Activated CD4-positive, alpha-beta memory T cell treated with anti-CD3 and anti-CD28 coated beads for 36 hours (primary cell): ENCODE measurements at places on chromosomes 7 and 10.

- no peak for DNase-seq
Measured at GRCh38 chr10:47050618-47051455, 139.6 kb downstream of the PTPN20 start.

DNA sequence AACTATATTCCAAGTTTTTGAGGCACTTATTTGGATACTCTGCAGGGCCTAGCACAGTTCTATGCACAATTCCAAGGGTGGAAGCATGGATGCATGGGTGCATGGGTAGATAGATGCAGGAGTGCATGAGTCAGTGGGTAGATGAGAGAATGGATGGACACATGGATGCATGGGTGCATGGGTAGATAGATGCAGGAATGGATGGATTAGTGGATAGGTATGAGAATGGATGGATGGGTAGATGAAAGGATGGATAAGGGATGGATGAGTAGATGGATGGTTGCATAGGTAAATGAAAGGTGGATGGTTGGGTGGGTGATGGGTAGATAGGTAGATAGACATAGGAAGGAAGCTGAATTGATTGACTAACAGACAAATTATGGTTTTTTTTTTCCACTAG is 15.6 kb downstream of the PNLIPRP2 start:
- DNase-seq = no peak

DNA sequence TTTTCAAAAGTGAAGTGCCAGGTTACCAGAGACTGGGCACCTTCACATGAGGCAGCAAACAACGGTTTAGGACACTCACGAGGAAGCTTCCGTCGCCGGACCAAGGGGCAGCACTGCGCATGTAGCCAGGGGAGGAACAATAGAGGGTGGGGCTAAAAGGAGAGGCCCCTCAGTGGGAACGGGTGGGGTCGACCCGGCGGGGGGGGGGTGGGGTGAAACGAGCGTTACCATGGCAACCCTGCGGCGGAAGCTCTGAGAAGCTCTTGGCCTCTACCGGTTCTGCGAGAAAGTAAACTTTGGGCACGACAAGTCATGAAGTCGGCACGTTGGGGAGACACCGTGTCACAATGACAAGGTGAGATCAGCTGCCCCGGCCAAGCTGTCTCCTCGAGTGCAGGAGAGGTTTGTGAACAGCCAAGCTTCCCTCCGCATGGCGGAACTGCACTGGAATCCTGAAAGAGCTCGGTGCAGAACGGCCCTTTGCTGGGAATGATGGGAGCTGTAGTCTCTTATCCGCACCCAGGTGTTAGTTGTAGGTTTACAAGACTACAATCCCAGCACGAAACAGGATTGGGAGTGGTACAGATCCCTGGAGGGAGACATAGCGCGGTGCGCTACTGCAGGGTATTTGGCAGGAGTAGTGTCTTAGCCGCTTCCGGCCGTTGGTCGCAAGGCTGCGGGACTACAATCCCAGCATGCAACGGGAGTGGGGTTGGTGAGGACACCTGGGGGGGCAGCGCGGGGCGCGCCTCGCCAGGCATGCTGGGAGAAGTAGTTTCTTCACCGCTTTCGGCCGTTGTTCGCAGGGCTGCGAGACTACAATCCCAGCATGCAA is 72.8 kb upstream of the ZNF722 start:
- peak; percentile 91 for DNase-seq

DNA sequence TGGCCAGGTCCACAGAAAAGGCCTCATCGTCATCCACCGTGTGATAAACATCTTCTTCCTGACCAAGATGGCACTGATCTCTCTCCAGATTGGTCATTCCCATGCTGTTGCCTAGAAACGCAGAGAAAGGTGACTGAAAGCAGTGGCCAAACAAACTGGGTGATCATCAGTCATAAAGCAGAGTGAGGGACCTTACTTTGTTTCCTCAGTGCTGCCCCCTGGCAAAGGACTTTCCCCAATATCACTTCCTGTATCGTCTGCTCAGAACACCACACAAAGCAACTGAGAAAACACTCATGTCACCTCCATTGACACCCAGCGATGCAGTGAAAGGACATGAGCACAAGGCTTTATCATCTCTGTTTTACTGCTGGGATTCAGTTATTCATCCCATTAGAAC is 40.0 kb upstream of the TM9SF3 start:
- peak; percentile 20 for DNase-seq

GRCh38 chr7:51219261-51219988 is 97.2 kb downstream of the COBL start:
- DNase-seq = no peak
